NCI-H524 treated with DMSO at 0.1 percent for 48 hours (cell line): ENCODE measurements at places on chromosomes 5 and 9.

GRCh38 chr5:114435220-114435481 is 73.3 kb downstream of the KCNN2 start:
- no peak for DNase-seq

DNA sequence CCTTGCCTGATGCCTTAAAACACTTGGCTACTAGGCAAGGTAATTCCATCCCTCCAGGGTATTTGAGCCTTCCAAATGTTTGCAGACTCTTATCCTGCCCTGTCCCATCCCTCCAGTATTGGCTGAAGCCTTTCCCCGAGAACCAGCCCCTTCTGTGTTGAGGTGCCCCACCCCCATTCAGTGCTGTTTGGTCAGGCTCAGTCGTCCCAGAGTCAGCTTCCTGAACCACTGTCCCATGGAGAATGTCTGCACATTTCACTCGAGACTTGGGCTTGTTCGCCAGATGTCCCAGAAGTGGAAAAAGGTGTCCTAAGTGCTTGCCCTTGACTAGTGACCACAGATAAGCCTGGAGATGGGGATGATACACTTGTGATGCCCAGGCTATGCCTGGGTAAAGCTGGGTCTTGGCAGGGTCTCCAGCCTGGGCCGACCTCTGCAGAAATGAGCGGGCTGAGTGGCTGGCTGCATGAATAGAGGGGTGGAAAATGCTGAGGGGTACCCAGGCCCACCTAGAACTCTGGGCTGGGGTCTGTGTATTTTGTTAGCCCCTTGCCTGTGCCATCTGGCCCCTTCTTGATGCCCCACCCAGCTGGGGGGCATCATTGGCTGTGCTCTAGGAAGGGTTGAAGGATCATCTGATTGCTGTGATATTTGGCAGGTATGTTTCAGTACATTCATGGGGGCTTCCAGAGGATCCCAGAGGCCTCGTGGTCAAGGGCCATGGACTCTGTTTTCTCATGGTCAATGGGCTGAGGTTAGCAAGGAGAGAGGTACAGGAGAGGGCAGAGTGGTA is 178.4 kb downstream of the MACROH2A1 start:
- DNase-seq = no peak

GRCh38 chr5:175599210-175599609 is 58.7 kb upstream of the HRH2 start:
- DNase-seq = no peak

GRCh38 chr5:134000696-134001453 is 3.9 kb downstream of the VDAC1 start:
- DNase-seq = no peak

DNA sequence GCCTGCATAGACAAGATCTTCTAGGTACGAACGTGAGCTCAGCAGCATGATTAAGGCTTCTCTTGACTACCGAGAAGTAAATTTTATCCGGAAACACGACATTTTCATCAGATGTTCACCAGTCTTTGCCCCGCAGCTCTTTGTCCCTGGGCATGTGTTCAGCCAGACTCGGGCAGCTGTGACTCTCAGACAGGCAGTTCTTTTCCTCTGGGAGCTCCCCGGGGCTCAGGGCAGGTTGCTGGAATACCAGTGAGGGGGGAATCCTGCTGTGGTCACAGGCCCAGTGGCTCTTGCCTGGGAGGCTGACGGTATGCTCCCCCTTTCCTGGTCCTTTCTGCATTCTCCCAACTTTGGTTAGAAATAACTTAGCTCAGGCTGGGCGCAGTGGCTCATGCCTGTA is 186.1 kb downstream of the GNA14 start:
- no peak for DNase-seq

- no peak for DNase-seq
Measured at GRCh38 chr5:79865579-79865978, 125.5 kb downstream of the MTX3 start.

DNA sequence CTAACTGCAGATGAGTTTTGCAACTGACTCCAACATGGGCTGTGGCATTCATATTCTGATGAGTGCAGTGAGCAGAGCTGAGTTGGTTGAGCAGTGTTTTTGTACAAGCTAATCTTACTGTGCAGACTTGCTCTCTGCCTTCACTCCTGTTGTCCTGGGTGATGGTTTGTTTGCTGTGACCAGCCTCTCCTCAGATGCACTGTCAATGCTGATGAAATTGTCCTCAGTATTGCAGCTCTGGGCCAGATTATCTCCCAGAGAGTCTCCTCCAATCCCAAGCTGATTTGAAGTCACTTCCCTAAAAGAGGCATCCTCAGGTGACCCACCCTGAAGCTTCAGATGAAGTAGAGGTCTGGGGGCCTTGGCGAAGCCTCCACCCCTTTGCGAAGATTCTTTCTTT is 581.8 kb downstream of the ACTL7B start:
- no peak for DNase-seq

- DNase-seq = no peak
Measured at GRCh38 chr5:145025775-145026174, 809.4 kb downstream of the PRELID2 start.

DNA sequence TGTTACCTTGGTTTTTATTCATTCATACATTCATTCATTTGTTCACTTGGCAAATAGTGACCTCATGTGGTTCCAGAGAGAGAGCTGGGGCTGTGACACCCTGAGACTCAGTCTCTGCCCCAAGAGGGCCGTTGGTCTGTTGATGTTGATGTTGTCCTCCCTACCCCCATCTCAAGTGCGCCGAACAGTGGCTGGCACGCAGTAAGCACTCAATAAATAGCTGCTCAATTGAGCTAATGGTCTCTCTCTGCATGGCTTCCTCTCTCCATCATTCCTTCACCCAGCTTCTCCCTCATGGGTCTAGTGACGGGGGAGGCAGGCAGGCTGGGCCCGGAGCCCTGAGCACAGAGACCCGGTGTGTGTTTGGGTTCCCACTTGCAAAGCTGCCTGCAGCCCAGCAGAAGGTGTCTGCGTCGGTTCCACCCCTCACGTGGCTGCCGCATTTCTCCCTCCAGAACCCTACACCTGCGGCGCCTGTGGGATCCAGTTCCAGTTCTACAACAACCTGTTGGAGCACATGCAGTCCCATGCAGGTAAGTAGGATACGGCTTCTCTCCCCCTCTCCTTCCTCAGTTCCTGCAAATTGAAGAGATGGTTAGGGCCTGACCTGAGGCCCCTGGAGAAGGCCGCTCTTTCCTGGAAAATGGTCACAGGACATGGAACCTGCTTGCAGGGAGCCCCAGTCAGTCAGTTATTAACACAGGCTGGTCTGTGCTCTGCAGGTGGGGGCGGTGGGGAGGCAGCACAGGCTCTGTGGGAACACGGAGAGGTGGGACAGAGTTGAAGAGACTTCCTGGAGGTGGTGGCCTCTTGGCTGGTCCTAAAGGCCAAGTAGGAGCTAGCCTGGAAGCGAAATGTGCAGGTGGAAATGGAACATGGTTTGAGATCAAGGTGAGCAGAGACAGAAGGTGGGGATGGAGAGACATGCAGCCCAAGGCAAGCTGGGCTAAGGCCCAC is 42.0 kb downstream of the AMBP start:
- DNase-seq = no peak
